Cortex of kidney (tissue), 1 donor: ENCODE measurements at places on chromosomes 1 and 21.

GRCh38 chr1:82503822-82504221 lies 703.1 kb downstream of the ADGRL2 start:
- DNase-seq = no peak

GRCh38 chr1:47407481-47407880 lies 8.6 kb upstream of the FOXE3 start:
- no peak for DNase-seq

- no peak for DNase-seq
Observed at GRCh38 chr1:19682257-19682656, 17.6 kb downstream of the HTR6 start.

DNA sequence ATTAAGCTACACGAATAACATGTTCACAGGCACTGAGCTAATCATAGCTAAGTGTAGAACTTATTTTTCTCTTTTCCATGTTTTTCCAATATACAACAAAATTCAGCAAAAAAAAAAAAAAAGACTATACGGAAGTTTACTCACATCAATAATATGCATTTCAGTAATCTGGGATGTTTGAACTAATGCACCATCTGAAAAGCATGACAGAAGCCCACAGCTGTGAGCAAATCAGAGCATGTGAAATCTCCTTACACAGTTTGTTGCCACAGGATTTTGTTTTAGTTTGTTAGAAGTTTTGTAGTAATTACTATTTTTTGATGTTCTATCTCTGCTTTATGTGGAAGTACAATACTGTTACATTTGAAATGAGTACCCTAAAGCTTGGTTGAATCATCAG lies 1051.7 kb downstream of the TTLL7 start:
- DNase-seq = no peak

DNA sequence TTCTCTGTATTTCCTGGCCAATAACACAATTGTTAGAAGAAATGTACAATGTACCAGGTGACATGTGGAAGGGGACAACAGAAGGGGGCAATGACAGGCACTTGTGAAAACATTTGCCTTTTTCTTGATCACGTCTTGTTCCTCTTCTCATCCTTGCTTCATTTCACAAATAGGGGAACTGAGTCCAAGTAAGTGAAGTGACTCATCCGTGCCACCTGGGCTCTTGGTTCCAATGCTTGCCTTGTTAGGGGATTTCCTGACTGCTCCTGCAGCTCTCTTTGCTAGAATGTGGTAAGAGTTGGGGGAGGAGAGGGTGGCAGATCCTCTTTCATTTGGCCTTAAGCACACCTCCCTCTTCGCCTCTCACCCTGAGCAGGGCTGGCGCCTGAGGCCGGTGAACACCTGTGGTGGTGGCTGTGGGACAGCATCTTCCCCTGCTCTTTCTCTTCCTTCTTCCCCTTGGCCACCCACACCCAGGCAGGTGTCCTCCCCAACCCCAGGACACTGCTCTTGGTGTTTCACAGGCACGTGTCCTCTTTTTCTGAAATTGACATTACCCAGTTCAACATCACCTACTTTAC lies 2.2 kb upstream of the RHEX start:
- DNase-seq = no peak

DNA sequence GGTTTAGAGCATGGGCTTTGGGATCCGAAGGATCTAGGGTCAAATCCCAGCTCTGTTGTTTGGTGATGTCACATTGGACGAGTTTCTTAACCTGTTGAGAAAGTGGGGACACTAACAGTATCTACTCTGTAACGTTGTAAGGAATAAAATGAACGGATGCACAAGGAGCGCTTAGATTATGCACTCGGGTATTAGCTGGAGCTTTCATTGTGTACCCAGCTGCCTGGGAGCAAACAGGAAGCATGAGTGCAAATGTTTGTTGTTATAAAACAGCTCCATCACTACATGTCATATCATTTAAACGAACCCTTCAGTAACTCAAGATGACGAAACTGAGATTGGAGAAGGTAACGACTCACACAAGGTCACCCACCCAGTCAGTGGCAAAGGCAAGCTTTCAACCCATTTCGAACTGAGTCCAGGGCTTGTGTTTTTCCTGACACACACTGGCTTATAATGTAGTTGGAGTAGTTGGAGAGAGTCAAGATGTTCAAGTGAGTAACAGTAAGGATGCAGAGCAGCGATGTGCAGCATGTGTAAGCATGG lies 16.2 kb upstream of the SLC6A17 start:
- DNase-seq = no peak

- DNase-seq = no peak
Observed at GRCh38 chr1:11615090-11615489, 39.1 kb downstream of the FBXO2 start.

- no peak for DNase-seq
Observed at GRCh38 chr1:201022820-201023516, 546 bp downstream of the KIF21B start.

- DNase-seq = no peak
Observed at GRCh38 chr1:4615501-4615900, 38.9 kb upstream of the AJAP1 start.

GRCh38 chr1:220344745-220345144 lies 72.5 kb upstream of the RAB3GAP2 start:
- no peak for DNase-seq

GRCh38 chr21:39774227-39774626 lies 29.2 kb downstream of the IGSF5 start:
- DNase-seq = no peak

- DNase-seq = no peak
Observed at GRCh38 chr1:116857092-116857491, 52.6 kb upstream of the PTGFRN start.

GRCh38 chr1:225253784-225254183 lies 174.1 kb downstream of the LBR start:
- DNase-seq = no peak

DNA sequence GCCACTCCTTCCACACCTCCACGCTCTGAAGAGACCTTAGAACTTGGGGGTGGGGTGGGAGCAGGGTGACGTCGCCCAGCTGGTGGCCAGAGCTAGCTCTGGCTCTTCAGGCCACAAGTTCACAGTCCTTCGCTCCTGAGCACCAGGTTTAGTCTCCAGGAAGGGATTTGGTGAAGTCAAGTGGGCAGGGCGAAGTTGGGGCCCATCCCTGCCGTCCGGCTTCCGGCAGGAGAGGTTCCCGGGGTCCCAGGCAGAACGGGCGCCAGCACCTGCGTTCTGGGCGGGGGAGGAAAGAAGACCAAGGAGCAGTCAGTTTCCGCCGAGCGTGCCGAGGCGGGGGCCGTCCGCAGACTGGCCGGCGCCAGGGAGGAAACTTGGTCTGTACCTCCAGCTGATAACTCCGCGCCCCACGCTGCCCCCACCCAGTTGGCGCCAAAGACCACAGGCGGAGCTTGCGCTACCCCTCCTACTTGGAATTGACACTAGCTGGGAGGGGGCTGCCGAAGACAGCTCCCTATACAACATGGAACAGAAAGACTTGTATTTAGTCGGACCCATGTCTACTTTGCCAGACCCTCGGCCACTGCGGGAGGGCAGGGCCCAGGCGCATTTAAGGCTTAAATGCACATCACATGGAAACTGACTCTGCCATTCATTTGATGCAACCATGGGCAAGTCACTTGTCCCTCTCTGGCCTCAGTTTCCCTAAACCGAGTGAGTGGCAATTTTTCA lies 995 bp downstream of the ID3 start:
- DNase-seq = no peak

- no peak for DNase-seq
Observed at GRCh38 chr1:184806296-184806721, 51.7 kb upstream of the EDEM3 start.

GRCh38 chr21:33388188-33388587 lies 15.0 kb upstream of the IFNGR2 start:
- DNase-seq = no peak

GRCh38 chr1:87795615-87796337 lies 467.1 kb downstream of the LMO4 start:
- DNase-seq = no peak

- DNase-seq = no peak
Observed at GRCh38 chr1:23801338-23801748, 789 bp upstream of the GALE start.

DNA sequence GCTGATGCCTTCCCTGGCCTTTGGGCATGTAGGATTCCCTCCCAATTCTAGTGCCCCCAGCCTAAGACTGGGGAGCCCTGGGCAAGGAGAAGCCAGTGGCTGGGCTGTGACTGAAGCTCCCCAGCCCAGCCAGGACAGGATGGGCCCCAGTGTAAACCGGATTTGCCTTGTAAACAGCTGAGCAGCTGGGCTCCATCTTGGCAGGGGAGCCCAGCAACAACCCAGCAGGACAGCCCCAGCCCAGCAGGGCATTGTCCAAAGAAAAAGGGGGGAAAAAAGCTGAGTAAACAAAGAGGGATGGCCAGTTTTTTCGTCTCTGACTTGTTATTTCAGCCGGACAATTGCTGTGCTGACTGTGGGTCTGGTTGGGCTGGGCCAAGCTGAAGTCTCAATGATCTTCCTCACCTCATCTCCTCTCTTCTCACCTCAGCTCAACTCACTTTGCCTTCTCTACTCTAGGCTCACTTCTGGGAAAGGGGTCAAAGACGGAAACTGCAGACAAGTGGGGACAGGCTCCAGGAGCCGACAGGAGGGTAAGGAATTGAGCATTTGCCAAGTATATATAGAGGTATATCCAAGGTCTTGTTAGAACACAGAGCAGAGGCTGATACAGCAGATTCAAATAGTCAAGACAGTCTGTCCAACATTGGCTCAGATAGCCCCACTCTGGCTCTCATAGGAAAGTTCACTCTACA lies 97.7 kb downstream of the TMEM53 start:
- DNase-seq = no peak

DNA sequence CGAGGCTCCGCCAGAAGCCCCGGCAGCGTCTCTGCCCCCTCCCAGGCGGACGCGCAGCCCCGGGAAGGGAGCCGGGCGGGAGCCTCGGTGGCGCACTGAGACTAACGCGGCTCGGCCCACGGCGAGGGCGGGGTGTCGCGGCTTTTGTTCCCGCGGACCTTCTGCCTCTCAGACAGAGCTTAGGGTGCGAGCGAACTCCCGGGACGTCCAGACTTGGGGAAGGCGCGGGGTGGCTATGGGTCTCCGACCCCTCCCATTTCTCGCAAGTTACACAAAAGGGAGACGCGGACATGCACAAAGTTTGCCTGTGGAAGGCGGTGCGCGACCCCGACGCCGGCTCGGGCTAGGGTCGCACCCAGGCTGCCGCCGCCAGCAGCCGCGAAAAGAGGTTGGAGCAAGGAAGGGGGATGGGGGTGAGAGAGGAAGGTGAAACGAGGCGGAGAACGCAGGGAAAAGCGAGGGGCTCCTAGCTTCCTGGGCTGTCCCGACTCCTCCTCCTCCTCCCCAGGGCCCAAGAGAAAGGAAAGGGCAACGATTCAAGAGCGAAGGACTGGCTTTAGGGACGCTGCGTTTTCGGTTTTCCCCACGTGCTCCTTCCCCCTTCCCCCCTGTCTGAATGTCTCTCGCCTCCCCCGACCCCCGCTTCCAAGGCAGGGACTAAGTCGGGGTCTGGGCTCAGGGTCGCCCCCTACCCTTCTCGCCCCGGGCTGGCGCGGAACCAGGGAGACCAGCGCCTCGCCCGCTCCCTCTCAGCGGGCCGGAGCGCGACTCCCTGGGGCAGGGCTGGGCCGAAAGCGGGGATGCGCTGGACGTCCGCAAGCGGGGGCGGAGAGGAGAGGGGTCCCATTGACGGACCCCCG lies 729 bp downstream of the APP start:
- DNase-seq = no peak

DNA sequence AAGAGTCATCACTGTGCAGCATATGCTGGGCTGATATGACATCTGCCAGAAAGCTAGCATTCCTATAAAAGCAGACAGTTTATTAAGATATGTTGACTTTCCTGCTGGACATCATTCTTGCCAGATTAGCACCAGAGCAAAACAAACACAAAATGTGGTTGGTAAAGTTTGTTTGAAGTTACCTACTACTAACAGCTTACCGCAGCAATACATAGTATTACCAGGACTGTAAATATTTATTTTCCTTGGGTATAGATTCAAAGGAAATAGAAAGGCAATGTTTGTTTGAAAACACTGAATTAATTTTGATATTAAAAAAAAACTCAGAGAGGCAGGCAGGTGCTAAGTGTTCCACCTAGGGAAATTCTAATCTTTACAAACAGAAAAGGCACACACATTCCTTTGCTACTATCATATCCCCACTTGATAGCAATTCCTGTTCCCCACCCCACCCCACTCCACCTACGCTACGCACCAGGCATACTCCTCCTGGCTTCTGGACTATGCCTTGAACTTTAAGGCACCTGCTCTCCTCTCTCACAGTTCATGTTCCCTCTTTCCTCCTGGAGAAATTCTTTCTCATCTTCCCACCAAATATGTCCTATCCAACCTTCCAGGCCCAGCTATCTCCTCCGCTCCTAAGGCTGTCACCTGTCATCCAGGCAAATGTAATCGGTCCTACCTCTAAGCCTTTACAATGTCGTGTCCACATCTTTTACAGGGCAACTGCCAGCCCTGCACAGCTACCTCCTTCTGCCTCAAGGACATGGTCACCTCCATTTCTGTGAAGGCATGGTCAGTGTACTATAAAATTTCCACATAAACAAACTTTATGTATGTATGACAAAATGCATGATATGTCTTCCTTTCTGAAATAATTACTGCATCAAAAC lies 34.7 kb downstream of the PTPN14 start:
- DNase-seq = no peak

DNA sequence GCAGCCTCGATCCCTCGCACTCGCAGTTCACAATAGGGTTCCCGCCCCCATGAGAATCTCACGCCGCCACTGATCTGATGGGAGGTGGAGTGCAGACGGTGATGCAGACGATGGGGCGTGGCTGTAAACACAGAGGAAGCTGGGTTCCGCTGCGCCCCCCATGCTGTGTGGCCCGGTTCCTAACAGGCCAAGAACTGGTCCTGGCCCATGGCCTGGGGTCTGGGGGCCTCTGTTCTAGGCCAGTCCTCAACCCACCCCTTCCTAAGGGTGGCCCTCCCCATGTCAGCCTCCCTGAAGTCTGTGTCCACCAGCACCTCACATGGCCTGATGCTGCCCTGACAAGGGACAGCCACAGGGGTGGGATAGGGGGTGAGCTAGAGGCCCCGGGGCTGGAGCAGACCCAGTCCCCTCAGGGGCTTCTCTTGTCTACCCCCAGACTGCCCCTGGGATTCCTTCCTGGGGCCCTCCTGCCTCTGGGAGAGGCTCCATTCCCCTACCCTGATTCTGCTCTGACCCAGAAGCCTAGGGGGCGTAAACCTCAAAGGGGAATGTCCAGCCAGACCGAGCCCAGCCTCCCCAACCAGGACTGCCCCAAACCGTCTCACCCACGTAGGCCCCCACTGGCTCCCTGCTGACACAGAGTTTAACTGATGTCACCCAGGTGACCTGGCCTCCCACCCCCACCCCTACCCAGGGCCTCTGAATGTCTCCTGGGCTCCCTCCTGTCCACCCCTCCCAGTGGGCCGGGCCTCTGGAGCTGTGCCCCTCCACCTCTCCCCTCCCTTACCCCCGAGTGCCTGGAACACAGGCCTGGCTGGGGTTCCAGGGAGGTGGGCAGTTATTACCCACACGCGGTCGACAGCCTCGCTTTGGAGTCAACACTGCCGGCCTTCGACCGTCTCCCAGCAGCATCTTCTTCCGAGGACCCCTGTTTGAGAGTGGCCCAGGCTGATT lies 14.8 kb upstream of the ARHGEF16 start:
- DNase-seq = no peak

- no peak for DNase-seq
Observed at GRCh38 chr21:44527156-44527982, 12.6 kb downstream of the KRTAP10-1 start.

- no peak for DNase-seq
Observed at GRCh38 chr1:78387201-78387600, 103.6 kb upstream of the PTGFR start.

GRCh38 chr21:34801519-34802132 lies 132.8 kb downstream of the CLIC6 start:
- DNase-seq = no peak
